DMS153 (cell line): ENCODE measurements at places on chromosomes 11 and 22.

GRCh38 chr11:122202951-122203456 lies 87.0 kb upstream of the BLID start:
- no peak for DNase-seq

GRCh38 chr11:65169164-65169641 lies 830 bp upstream of the SPDYC start:
- DNase-seq: no peak

DNA sequence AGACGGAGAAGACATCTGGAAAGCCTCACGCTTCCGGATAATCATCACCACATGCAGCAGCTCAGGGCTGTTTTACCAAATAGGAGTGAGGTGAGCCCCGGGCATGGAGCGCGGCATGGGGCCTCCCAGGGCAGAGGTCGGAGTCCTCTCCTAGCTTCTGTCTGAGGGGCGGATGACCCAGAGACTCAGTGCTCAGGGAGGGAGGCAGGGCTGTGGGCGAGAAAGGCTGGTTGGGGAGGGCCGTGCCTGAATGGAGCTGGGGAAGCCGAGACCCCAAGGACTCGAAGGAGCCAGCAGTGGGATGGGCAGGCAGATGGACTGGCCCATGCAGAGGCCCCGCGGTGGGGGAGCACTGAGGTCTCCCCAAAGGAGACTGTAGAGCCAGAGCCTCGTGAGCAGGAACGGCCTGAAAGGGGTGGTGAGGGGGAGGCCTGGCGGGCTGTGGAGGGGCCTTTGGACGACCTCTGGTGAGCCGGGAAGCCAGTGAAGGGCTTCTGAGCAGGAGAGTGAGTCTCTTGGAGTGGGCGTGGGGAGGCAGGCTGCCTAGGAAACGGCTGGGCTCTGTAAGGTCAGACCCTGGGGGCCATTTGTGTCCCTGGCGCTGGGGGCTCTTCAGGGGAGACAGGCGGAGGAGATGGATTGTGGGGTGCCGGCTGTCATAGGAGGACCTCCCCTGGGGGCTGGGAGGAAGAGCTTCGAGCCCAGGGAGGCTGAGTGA lies 24.7 kb upstream of the PANX2 start:
- no peak for DNase-seq

- DNase-seq: no peak
These were observed 36.2 kb downstream of the LIF start for GRCh38 chr22:30210235-30210909.

DNA sequence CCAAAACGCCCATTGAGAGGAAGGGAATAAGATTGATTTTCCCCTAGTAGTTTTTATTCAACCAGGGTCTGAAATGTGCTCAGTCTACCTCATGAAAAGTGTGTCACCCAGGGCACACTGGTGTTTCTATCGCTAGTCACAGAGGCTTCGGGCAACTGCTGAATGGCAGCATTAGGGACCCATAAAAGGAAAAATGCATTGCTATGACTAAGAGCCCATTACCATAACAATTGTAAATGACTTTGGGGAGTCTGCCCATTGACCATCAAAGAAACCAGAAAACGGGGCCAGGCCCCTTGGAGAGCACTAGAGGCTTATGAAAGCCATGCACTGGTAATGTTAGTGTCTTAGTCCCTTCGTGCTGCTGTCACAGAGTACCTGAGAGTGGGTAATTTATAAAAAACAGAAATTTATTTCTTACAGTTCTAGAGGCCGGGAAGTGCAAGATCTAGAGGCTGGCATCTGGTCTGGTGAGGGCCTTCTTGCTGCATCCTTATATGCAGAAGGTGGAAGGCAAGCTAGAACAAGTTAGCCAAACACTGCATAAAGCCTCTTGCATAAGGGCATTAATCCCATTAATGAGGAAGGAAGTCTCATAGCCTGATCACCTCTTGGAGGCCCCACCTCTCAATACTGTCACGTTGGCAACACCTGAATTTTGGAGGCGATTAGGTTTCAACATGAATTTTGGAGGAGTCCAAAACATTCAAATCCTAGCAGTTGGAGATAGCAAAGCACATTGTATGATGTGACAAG lies 306.7 kb downstream of the ST3GAL4 start:
- DNase-seq: no peak

DNA sequence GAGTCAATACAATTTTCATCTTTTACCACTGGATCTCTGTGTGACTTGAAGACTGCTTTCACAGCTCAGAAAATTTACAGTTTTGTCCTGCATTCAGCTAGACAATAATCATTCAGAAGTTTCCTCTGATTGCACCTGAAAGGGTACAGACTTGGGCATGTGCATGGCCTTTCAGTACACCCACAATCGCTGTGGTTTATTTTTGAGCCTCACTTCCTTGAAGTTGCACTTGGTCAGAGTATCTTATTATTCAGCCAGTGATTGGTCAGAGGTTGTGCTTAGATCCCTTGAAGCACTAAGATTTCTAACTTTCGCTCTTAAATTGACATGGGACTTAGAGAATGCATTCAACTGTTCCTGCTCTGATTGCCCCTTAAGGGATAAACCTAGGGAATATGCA lies 508.2 kb downstream of the FAM181B start:
- DNase-seq: no peak

GRCh38 chr11:62542111-62542745 lies 4.4 kb downstream of the AHNAK start:
- DNase-seq: peak; percentile 48

DNA sequence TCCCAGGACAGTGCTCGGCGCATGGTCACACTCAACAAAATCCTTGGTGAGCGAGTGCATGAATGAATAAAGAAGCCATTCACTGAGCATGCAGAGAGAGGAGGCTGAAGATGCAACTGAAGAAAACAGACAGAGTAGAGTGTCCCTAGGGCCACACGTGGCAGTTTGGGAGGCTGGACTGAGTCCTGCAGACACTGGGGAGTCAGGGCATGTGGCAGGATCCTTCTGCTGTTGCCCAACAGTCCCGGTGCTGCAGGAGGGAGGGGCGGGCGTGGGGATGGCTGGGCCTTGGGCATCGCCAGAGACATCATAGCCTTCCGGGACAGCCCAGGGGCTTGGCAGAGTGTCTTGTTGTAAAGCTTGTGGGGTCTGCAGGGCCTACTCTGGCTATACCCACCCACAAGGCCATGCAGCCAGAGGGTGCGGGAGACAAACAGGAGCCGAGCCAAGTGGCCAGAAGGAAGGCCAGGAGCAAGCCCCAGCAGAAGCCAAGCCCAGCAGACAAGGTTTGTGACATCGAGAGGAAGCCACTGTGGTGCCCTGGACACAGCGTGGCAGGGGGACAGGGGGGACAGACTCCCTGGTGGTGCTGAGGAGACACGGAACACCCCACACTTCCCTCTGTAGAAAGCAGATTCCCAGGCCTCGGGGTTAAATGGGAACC lies 26.7 kb upstream of the FBLN1 start:
- no peak for DNase-seq

DNA sequence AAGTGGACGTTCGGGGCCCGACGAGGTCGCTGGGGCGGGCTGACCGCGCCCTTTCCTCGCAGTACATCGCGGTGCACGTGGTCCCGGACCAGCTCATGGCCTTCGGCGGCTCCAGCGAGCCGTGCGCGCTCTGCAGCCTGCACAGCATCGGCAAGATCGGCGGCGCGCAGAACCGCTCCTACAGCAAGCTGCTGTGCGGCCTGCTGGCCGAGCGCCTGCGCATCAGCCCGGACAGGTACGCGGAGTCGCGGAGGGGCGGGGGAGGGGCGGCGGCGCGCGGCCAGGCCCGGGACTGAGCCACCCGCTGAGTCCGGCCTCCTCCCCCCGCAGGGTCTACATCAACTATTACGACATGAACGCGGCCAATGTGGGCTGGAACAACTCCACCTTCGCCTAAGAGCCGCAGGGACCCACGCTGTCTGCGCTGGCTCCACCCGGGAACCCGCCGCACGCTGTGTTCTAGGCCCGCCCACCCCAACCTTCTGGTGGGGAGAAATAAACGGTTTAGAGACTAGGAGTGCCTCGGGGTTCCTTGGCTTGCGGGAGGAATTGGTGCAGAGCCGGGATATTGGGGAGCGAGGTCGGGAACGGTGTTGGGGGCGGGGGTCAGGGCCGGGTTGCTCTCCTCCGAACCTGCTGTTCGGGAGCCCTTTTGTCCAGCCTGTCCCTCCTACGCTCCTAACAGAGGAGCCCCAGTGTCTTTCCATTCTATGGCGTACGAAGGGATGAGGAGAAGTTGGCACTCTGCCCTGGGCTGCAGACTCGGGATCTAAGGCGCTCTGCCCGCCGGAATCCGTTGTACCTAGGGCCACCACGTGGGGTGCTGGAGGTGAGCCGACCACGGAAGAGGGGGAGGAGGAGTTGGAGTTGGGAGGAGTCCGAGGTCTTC lies 771 bp downstream of the MIF start:
- DNase-seq: peak; percentile 47

- no peak for DNase-seq
These were observed 14.3 kb downstream of the ARFGAP3 start for GRCh38 chr22:42842658-42843370.

GRCh38 chr22:24060375-24060788 lies 49.3 kb downstream of the CABIN1 start:
- peak; percentile 64 for DNase-seq

GRCh38 chr22:29375398-29376076 lies 12.8 kb downstream of the AP1B1 start:
- DNase-seq: no peak

- DNase-seq: peak; percentile 40
These were observed 3.4 kb downstream of the TIMM10 start for GRCh38 chr11:57527056-57527631.

DNA sequence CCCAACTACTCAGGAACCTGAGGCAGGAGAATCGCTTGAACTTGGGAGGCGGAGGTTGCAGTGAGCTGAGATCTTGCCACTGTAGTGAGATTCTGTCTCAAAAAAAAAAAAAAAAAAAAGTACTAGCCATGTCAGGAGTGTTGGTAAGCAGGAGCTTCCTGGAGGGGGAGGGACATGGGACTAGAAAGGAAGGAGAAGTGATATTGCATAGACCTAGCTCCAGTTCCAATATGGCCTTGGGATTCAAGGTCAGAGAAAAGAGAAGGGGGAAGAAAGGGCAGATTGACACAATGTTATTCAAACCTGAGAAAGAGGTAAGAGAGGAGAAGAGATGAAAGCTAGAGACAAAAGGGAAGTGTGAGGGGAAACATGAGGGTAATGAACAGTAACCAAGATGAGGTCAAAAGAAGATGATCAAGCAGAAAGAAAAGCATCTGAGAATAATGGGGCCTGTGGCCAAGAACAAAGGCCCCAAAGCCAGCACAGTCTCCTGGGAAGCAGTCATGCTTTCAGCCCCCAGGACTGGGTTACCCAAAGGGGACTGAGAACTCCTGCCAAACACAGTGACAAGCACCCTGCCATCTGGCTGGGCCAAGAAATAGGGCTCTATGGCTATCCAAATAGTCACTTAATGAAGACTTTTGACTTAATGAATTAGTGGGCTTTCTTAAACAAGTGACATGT lies 51.7 kb upstream of the FTH1 start:
- DNase-seq: no peak

DNA sequence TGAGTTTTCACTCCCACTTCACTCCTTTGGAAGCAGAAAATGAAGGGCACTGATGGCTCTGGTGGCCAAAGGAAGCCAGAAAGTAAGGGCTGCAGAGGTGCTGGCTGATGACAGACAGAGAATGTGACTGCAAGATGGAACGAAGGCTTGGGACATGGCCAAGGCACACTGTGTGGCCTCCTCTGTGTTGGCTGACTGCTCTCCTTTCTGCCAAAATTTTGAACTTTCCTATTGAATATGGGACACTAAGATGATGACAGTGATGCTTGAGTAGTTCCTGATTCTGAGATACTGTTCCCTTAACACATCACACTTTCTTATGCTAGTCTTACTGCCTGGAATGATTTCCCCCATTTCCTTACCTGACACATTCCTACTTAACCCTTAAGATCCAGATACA lies 156.4 kb downstream of the SWAP70 start:
- DNase-seq: no peak

GRCh38 chr11:62394825-62395538 lies 23.9 kb upstream of the SCGB1A1 start:
- peak; percentile 70 for DNase-seq

DNA sequence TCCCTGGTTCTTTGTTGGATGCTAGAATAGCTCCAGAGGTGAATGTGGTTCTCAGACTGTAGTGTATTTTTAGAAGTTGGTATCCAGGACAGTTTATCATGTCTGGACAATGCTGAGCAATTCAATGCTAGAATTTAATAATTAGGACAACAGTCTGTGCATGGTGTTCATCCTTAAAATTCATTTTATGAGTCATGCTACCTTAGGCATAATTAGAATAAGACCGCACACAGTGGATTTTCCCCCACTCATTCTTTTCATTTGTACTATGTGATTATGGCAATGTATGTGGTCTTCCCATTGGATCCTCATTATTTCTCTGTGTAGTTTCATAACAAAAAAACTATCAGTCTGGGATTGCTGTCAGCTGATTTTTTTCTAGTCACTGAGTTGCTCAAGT lies 196.7 kb downstream of the ARHGAP42 start:
- no peak for DNase-seq

DNA sequence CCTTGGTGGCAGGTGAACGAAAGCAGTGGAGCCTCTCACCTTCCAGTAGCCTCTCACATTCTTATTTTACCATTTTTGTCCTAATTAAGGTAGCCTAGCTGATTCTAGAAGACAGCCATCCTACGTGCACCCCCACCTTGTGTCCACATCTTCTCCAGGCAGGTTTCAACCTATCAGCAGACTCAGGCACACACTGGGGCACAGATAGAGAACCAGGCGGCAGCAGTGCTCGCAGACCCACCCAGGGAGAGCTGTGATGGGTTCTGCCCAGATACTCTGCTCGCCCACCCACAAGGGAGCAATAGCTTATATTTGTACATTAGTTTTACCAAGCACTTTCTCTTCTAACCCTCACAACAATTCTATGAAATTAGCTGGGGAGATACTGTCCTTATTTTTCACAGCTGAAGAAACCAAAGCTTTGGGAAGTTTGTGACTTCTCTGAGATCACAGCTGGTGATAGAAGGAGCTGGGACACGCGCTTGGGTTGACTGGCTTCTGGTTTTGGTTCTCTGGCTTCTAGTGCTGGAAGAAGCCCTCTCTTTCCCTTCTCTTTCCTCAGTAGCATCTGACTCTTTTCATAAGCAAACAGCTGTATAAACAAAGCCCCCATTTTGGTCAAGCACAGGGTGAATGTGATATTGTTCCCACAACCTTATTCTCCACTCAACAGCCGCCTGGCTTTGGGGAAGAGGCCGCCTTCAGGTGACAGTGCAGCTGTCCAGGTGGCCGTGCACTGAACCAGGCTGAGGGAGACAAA lies 36.9 kb downstream of the PPP2R1B start:
- DNase-seq: peak; percentile 0

DNA sequence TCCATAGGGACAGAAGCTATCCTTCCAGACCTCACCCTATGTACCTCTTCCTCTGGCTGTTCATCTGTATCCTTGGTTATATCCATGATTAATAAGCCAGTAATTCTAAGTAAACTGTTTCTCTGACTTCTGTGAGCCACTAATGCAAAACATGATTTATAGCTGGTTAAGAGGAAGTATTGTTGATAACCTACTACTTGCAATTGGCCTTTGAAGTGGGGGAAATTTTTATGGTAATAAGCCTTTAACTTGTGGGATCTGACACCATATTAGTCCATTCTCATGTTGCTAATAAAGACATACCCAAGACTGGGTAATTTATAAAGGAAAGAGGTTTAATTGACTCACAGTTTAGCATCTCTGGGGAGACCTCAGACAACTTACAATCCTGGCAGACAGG lies 21.9 kb downstream of the CASP12 start:
- DNase-seq: no peak

- DNase-seq: no peak
These were observed 266.9 kb upstream of the NARS2 start for GRCh38 chr11:78841456-78842060.

- no peak for DNase-seq
These were observed 14.8 kb downstream of the PLAAT3 start for GRCh38 chr11:63599211-63600122.

- DNase-seq: no peak
These were observed 30.8 kb upstream of the SORL1 start for GRCh38 chr11:121421149-121421901.
